Heart right ventricle (tissue), 16 donors: ENCODE measurements at places on chromosomes 5 and 9. TPM values are rescaled to one million over a fixed set of nuclear protein-coding genes. Genes with fewer than 3 reads are reported as not detected.

The LHX6 gene
- 6.2 TPM for total RNA-seq

The TRIM7 gene
- total RNA-seq, result 5.6 TPM

The SLC6A18 gene
- total RNA-seq, result not detected

The FBXO10 gene
- 6.1 TPM for total RNA-seq

DNA sequence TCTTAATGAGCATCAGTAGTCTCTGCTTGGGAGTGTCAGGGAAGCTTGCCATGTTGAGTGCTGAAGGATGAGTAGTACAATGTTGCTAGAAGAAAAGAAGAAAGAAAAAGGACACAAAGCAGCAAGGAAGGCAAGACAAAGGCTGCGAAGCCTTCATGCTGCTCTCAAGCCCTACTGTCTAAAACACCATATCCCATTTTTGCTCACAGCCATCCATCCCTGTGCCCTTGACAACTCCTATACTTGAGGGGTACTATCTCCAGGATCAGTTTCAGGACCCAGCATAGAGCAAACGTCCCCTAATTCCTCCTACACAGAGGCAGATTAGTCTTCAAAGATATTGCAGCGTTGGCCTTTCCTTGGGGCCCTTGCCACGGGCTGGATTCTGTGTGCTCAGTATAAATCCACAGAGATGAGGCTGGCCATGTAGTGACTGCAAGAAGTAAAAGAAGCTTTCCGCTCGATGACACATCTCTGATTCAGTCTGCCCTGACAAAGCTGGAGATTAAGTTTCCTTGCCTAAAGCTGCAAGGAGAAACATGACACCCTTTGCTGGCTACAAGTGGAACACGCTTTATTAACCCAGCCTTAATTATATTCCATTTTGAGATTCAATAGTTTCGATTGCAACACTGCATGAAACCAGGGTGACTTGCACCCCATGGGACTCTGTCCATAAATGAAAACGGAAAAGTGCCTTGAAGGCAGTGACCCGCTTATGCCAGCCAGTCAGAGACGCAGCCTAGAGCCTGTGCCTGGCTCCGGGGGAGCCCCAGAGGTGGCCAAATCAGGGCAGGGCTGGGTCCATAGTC lies 304.6 kb downstream of the ACTL7B start:
- DNase-seq, result no peak
- H3K36me3 ChIP-seq, result no peaks in the 10 kb centered on the region
- H3K4me3 ChIP-seq, result no peak overlapping the region
- no peak overlapping the region for H3K27ac ChIP-seq
- H3K27me3 ChIP-seq, result no peaks in the 10 kb centered on the region

DNA sequence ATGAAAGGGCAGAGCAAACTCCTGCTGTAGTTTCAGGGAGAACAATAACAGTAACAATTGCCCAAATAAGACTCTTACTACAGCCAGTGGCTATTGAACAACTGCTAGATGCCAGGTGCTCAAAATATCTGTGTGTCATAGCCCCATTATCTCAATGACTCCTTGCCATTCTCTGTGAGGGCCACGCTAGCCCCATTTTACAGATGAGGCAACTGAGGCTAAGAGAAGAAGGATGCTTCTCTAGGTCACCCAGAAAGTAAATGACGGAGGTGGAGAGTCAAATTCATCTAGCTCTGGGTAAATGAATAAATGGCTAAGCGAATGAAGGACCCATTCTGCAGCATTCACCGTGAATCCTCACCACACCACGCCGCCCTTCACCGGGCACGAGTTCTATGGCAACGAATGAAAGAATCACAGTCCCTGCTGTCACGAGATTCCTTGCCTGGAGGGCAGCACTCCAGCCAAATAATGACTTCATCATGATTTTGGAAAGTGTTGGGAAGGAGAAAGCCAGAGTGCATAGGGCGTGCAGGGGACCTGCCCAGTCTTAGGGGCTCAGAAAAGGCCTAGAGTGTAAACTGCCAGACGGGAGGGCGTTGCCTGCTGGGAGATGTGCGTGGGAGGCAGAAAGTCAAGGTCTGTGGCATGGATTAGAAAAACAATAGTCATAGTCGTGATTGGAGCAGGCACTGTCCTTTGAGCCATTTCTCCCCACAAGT lies 147.2 kb downstream of the C9orf50 start:
- no peaks in the 10 kb centered on the region for H3K27me3 ChIP-seq
- no peak overlapping the region for H3K4me3 ChIP-seq
- peaks cover 6% of the 10 kb centered on the region for H3K4me1 ChIP-seq
- H3K27ac ChIP-seq, result no peak overlapping the region

DNA sequence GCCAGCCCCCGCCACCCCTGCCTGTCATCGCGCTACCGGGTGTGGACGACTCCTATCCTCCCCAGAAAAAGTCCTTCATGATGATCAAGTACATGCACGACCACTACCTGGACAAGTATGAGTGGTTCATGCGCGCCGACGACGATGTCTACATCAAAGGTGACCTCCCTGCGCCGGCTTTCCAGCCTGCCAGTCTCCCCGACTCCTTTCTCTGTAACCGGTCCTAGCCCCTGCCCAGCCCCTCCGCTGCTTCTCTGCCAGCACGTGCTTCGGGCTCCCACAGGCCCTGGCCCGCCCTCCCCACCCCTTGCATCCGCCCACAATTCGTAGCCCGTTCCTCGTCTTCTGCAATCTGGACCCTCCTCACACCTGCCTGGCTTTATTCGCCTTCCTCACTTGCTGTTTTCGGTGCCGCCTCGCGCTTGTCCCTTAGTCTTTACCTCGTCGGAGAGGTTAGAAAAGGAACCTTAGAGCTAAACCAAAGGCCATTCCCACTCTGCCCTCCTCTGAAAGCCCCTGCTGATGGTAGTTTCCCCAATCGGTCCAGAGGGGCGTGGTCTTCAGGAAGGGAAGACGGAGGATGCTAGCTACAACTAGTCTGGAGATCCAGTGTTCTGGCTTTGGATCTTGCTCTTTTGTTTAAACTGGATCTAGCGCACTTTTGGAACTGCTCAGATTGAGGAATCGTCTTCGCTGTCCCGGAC lies 1.4 kb downstream of the CHSY3 start:
- H3K4me1 ChIP-seq, result peaks cover 11% of the 10 kb centered on the region
- H3K4me3 ChIP-seq, result peak overlapping the region; percentile 51
- no peaks in the 10 kb centered on the region for H3K27me3 ChIP-seq
- H3K27ac ChIP-seq, result no peak overlapping the region

DNA sequence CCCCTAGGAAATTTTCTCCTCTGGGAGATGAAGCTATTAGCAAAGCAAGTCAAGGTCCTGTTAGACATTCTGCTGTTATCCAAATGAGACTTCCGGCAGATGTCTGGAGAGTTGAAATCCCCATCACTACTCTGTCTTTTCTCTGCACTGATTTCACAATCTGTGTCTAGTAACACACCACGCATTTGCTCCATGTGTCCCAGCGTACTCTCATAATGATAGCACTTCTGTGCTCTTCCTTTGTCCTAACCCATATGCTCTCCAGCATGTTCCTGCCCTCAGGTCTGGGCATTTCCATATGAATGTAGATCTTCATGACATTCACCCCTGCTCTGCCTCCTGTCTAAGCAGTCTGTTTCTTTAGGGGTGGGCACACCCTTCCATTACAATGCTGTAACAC lies 1949.0 kb upstream of the WWC1 start:
- H3K4me3 ChIP-seq, result no peak overlapping the region
- no peaks in the 10 kb centered on the region for H3K4me1 ChIP-seq
- no peaks in the 10 kb centered on the region for H3K27me3 ChIP-seq
- H3K27ac ChIP-seq, result no peak overlapping the region
- H3K36me3 ChIP-seq, result no peaks in the 10 kb centered on the region

DNA sequence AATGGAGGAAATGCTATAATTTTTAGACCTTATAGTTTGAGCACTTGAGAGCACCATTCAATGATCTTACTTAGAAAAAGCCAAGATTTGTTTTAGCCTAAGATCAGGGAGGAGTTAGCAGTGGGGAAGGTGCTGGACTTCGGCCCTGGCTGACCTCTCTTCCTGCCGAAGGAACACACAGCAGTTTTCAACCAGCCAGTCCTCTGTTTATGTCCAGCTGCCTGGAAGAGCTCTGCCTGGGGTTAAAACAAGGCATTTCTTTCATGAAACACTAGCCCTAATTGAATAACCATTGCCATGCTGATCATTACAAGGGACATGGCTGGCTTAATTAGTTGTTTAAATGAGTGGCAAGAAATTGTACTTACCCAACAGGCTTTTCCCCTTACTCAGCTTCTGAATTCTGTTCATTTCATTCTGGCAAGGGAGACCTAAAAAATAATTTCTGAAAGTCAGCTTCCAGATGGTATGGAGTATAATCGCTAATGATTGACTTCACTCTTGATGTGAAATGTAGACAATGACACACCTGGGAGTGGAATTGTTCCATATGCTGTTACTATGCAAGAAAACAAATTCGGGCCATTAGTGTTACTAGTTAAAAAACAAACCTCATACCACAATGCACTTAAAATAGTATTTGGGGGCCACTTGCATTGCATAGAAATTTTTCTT lies 514.2 kb downstream of the SPOCK1 start:
- H3K27me3 ChIP-seq, result no peaks in the 10 kb centered on the region
- H3K4me3 ChIP-seq, result no peak overlapping the region
- H3K4me1 ChIP-seq, result peaks cover 23% of the 10 kb centered on the region
- no peak for DNase-seq

- H3K4me1 ChIP-seq, result no peaks in the 10 kb centered on the region
- H3K4me3 ChIP-seq, result no peak overlapping the region
- H3K27ac ChIP-seq, result no peak overlapping the region
- no peaks in the 10 kb centered on the region for H3K27me3 ChIP-seq
- no peak for DNase-seq
Measured at GRCh38 chr9:125988479-125989050, 241.4 kb downstream of the PBX3 start.
